ENCODE measurements at places on chromosomes 7 and 10. TPM values are rescaled to one million over a fixed set of nuclear protein-coding genes. Genes with fewer than 3 reads are reported as not detected.

DNA sequence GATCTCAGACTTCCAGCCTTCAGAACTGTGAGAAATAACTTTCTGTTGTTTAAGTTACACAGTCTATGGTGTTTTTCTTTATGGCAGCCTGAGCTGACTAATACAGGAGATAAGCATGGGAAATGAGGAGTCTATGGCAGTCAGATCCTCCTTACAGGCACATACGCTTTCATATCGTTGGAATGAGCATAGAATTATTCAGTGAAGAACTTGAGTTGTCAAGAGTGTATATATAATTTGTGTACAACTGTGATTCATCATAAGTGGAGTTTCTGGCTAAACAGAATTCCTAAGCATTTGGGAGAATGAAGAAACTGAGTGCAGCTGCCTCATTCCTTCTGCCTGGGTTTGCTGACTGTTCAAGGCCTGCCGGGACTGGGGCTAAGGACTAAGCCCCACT is 516.7 kb downstream of the ADRA2A start:
- no peaks in the 10 kb centered on the region for H3K36me3 ChIP-seq
- no peak for DNase-seq
- H3K27ac ChIP-seq = no peak overlapping the region
- no peaks in the 10 kb centered on the region for H3K27me3 ChIP-seq
- no peaks in the 10 kb centered on the region for H3K4me1 ChIP-seq

DNA sequence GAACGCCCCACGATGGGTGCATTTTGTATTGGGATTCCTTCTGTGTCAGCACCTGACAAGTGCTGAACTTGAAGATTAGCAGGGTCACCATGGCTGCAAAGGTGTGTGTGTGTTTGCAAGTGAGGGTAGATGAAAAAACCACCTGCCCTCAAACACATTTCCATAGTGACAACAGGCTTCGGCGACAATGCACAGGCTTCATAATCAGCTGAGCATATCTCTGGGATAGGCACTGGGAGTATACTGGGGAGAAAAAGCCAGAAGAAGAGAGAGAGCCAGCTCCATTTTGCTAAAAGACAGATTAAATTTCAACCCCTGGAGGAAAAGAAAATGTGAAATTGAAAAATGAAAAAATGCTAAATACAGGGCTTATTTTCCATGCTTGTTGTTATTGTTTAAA is 656.1 kb downstream of the INHBA start:
- no peaks in the 10 kb centered on the region for H3K36me3 ChIP-seq
- no peak for DNase-seq
- H3K4me1 ChIP-seq = no peaks in the 10 kb centered on the region
- no peaks in the 10 kb centered on the region for H3K27me3 ChIP-seq
- H3K27ac ChIP-seq = no peak overlapping the region

GRCh38 chr7:110675383-110676103 is 415.4 kb upstream of the LRRN3 start:
- DNase-seq = no peak
- H3K4me3 ChIP-seq = no peak overlapping the region

- H3K27ac ChIP-seq = no peak overlapping the region
- H3K4me1 ChIP-seq = no peaks in the 10 kb centered on the region
- no peak overlapping the region for H3K4me3 ChIP-seq
- H3K36me3 ChIP-seq = no peaks in the 10 kb centered on the region
Observed at GRCh38 chr7:35983626-35984025, 169.4 kb upstream of the EEPD1 start.

GRCh38 chr7:118429141-118429540 is 204.6 kb downstream of the ANKRD7 start:
- H3K27ac ChIP-seq = no peak overlapping the region
- H3K36me3 ChIP-seq = no peaks in the 10 kb centered on the region
- DNase-seq = no peak

GRCh38 chr10:89362929-89363328 is 14.9 kb upstream of the IFIT1B start:
- no peaks in the 10 kb centered on the region for H3K4me1 ChIP-seq
- no peak overlapping the region for H3K27ac ChIP-seq
- no peaks in the 10 kb centered on the region for H3K36me3 ChIP-seq
- H3K27me3 ChIP-seq = no peaks in the 10 kb centered on the region
- DNase-seq = no peak
- H3K4me3 ChIP-seq = no peak overlapping the region

GRCh38 chr10:123301077-123301857 is 147.1 kb downstream of the BUB3 start:
- DNase-seq = peak; percentile 71
- no peak overlapping the region for H3K4me3 ChIP-seq
- H3K27ac ChIP-seq = no peak overlapping the region
- no peaks in the 10 kb centered on the region for H3K4me1 ChIP-seq
- no peaks in the 10 kb centered on the region for H3K27me3 ChIP-seq

- H3K4me3 ChIP-seq = no peak overlapping the region
- H3K27me3 ChIP-seq = no peaks in the 10 kb centered on the region
- no peaks in the 10 kb centered on the region for H3K4me1 ChIP-seq
Observed at GRCh38 chr7:52961084-52961483, 74.3 kb upstream of the POM121L12 start.

- H3K27me3 ChIP-seq = no peaks in the 10 kb centered on the region
- no peak overlapping the region for H3K4me3 ChIP-seq
- no peaks in the 10 kb centered on the region for H3K36me3 ChIP-seq
- DNase-seq = no peak
- H3K27ac ChIP-seq = no peak overlapping the region
Observed at GRCh38 chr7:120960714-120961113, 10.1 kb downstream of the ING3 start.

DNA sequence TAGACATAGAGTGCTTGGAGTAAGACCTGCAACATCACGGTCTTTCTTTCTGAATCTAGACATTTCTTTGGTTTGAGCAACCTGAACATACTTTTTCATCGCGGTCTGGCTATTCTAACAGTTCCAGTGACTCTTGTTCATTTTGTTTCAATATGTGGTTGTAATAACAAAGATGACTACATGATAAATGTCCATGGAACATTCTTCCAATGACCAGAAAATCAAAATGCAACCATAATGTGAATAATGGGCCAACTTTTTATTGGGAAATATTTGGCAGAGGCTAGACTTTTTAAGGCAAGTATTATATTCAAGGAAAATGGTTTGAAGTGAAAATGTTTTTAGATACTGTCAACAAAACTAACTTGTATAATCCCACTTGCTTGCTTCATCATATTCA is 282.5 kb downstream of the INHBA start:
- no peaks in the 10 kb centered on the region for H3K36me3 ChIP-seq
- no peak overlapping the region for H3K27ac ChIP-seq
- H3K27me3 ChIP-seq = no peaks in the 10 kb centered on the region
- no peak overlapping the region for H3K4me3 ChIP-seq
- H3K4me1 ChIP-seq = no peaks in the 10 kb centered on the region
- DNase-seq = no peak

Gene LIPK
- total RNA-seq = not detected

Gene ASAH2
- total RNA-seq = 2.0 TPM

Gene SPDYE2B
- not detected for total RNA-seq

Gene CUBN
- 1.3 TPM for total RNA-seq

Data from adrenal gland (tissue), 19 donors.